ENCODE measurements at places on chromosomes 12 and 14.

GRCh38 chr12:2627835-2628191, 167.0 kb upstream of the FKBP4 start:
- no peak for DNase-seq

DNA sequence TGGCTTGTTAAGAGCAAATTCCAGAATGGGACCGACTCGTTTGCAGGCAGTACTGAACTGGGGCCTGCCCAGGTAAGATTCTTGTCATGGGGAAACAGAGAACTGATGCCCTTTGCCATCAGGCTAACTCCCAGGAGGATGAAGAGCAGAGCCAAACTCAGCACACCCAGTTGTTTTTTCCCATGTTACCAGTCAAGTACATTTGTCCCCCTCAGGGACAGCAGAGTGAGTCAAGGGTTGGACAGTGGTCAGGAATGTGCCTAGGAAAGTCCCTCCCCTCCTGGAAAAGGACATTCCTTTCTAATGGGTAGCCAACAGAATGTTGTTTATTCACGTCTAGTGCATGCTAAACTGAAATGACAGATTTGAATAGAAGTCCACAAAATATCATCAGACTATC, 1.6 kb downstream of the ART4 start:
- DNase-seq: no peak

DNA sequence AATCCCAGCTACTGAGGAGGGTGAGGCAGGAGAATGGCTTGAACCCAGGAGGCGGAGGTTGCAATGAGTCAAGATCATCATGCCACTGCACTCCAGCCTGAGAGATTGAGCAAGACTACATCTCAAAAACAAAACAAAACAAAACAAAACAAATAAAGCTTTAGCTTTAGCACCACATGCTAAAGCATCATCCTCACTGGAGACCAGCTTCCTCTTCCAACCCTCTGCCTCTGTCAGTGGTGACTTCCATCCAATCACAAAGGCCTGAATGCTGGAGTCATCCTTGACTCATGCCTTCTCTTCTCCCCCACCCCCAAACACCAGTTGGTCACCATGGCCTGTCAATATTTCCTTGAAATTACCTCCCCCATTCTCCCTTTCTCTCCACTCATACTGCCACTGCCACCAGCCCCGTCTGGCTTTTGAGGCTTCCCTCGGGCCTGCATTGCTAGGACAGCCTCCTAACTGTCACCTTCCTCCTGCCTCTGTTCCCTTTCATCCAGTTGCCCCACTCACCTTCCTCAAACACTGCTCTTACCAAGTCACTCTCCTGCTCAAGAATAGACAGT, 1.4 kb downstream of the ZNF385A start:
- DNase-seq: peak; percentile 70

- DNase-seq: no peak
Observed at GRCh38 chr12:93571365-93571924, 1.0 kb upstream of the SOCS2 start.

DNA sequence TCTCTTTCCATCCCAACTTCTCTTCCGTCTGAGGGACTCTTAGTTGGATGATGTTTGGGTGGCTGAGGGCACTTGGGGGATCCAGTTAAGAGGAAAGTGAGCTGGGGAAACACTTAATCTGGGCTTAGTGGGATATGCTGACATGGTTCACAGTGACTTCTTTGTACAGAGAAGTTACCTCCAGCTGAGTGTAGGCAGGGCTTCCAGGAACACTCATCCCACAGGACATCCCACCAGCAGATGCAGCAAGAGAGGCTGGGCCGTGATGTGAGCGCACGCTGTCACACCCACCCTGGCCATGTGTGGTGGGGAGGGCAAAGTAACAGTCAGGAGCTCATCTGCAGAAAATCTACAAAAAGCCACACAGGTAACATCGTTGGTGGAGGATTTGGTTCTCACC, 832 bp upstream of the CACNA2D4 start:
- no peak for DNase-seq

DNA sequence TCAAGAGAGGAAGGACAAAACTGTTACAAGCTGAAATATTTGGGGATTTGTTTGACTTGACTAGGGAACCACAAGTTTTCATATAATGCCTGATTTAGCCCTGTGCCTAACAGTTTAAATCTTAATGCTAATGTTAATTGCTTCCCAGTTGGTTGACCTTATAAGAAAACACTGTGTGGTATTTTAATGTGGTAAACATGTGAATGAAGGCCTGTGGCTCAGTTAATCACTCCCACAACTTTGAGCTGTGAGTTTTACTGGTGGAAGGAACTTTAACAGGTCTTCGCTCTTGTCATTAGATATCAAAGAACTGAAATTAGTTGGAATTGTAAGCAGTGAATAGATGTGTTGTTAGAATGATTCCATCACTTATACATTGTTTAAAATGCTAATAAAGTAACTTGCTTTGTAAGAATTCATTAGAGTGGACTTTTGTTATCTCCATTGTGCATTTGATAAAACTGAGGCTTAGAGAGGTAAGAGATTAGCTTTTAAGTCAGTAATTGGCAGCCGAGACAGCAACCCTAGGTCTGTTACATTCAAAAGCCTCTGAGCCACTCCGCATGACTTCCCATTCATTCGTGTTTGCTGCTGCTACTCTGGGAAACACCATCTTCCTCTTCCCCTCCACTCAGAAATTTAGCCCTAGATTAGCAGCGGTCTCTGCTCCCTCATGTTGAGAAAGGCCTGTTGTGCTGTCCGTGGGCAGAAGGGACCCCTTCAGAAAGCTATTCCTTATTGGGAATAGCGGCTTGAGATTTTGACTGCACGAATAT, 1.0 kb upstream of the TBK1 start:
- DNase-seq: no peak

DNA sequence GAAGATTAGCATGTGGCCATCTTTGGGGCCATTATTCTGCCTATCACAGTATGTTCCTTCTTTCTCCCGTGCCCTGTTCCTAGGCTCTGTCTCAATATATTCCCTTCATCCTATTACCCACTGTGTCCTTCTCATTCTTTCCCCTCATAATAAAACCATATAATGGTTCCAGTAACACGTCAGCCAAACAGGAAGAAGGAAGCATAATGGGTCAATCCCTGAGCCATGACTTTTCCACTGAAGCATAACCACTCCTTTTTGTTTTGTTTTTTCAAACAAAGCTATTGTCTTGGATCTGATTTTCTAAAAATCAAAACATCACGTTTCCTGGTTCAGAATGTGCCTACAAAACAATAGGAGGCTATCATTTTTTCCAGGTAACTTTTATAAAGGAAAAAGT, 21.3 kb upstream of the RHOJ start:
- DNase-seq: no peak

- DNase-seq: no peak
Observed at GRCh38 chr12:120847392-120847791, 56.8 kb downstream of the SPPL3 start.

- DNase-seq: no peak
Observed at GRCh38 chr12:80419644-80420043, 24.4 kb upstream of the PTPRQ start.

- DNase-seq: no peak
Observed at GRCh38 chr14:49876563-49877127, 16.2 kb upstream of the ARF6 start.

GRCh38 chr14:75191100-75191499, 14.7 kb upstream of the TMED10 start:
- DNase-seq: no peak

GRCh38 chr12:104399740-104400612, 56.8 kb upstream of the CHST11 start:
- no peak for DNase-seq

GRCh38 chr14:32013083-32013482, 64.0 kb upstream of the ARHGAP5 start:
- no peak for DNase-seq

DNA sequence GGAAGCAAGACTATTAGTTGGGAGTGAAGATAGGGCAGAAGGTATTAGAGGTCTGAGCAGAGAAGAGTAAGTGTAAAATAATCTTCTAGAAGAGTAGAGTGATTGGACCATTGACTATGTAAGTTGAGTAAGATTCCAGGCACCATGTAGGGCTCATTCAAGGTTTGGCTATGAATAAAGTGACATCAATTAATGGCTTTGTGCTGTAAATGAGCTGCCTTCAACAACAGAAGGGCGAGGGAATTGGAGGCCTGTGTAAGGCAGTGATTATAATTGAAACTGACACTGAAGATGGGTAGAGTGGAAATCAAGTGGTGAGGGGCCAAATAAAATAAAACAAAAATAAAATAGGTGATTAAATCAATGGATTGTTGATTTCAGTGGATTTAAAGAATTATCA, 26.4 kb downstream of the PTPRQ start:
- no peak for DNase-seq

DNA sequence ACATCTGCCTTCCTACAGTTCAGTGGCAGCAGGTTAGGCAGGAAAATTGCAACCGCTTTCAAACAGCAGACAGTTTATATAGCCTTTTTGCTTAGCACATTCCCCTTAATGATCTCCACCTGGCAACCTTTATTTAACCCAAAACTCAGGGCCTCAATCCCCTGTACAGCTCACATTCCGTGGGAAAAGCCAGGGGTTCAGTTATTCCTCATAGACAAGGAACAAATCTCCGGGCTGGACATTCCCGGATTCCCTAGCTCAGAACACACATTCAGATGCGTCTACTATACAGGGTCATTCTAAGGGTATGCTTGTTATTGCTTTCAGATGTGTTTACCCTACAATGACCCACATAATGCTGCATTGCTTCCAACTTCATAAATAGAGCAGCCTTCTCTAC, 73.8 kb upstream of the DCN start:
- no peak for DNase-seq

DNA sequence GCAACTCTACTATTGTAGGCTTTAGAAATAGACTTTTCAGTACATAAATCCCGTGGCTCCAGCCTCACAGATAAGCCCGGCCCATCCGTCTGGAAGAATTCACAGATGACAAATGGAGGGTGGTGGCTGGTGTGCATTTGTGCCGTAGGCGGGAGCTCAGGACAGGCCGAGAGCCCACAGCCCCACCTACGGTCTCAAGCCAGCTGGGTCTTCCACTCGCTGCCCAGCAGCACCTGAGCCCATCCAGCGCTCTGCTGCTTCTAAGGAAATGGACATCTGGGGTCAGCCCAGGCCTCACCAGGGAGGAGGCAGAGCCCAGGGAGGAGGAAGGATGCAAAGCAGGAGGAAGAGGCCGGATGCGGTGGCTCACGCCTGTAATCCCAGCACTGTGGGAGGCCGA, 72.8 kb downstream of the KIF26A start:
- DNase-seq: no peak

DNA sequence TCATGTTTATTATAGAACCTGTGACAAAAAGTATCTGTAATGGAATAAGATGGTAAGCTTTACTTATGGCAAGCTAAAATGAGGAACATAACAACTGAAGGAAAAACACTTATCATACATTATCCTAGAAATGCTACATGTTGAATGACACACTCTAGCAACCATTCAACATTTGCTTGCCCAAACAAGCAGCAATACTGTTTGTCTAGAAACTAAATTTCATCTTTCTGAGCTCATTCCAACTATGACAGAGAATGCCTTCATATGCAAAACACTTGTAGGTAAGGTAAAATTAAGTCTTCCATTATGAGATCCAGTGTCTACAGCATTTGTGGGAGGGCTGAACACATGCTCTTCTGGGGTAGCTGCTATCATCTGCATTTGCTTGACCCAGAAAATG, 108.1 kb downstream of the MDGA2 start:
- no peak for DNase-seq

DNA sequence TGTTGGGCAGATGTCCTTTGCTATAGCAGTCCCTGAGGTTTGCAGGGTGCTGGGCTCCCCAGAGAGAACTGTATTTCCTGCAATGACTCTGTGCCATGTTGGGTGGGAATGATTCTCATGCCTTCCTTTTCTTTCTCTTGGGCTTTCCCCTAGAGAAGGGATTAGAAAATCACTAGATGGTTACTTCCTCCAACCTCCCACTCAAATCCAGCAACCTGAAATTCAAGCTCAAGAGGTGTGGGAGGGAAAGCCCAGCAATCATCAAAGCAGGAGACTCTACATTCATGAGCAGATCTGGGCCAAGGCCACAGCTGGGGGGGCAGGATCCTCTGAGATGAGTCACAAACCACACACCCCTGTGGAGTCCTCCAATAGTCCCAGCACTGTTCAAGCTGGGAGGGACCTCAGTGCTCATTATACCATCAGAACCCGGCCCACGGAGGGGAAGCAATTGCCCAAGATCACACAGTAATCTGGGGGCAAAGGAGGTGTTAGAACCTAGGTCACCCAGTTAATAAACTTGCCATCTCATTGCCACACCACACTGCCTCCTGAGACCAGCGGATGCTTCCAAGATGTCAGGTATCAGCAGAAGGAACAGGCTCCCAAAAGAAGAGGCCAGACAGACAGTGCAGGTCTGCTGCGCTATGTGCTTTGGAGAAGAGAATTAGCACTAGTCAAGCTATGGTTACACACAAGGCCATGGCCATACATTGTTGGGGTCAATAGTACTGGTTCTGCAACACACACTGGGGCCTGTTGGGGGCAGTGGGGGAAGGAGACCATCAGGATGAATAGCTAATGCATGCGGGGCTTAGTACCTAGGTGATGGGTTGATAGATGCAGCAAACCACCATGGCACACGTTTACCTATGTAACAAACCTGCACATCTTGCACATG, 65.7 kb downstream of the TTC9 start:
- no peak for DNase-seq

- DNase-seq: no peak
Observed at GRCh38 chr12:95784915-95785314, 5.6 kb downstream of the NTN4 start.

GRCh38 chr12:104637604-104638003, 180.9 kb downstream of the CHST11 start:
- DNase-seq: no peak

- DNase-seq: no peak
Observed at GRCh38 chr14:81716953-81717352, 183.3 kb upstream of the SEL1L start.

DNA sequence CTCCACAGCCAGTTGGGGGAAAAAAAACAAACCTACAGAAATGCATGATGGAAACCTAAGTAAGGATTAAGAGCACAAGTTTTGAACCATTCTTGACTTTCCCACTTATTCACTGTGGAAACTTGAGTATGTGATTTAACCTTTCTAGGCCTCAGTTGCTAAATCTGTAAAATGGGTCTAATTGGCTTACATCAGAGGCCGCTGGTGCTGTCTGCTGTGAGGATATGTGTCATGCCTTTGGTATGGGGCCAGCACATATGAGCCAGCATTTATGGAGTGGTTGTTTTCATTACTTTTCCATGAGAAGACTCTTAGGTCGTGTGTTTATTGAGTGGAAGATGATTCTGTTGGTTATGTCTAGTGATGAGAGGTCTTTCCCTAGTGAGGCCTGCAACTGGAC, 102.4 kb downstream of the ESR2 start:
- DNase-seq: peak; percentile 81

DNA sequence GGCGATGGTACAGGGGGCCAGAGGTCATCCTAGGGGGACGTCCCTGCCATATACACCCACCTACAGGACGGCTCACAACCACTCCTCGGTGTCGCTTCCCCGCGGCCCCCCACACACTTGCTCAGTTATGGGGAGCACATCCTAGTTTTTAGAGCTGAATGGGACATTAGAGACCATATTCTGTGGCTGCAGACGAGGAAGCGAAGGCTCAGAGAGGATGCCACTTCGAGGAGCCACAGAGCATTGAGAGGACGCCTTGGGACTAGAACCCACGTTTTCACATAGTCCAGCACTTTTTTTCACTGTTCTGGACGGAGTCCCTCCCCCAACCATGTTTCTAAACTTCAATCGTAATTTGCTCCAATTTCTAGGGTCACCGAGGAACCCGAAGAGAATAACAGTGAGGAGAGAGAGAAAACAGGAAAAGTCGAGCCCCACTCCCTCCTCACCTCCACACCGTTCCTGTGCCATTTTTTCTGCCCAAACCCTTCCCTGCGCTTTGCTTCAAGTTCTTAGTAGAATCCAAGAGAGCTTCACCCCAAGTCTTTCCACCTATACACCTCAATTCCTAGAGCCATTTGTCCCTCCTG, 641 bp upstream of the ASCL1 start:
- no peak for DNase-seq

Data from AG04450 (cell line).